ENCODE measurements at places on chromosomes 13 and 19.

GRCh38 chr19:48271531-48272151 lies 1.8 kb downstream of the ZNF114 start:
- no peak for DNase-seq

- DNase-seq: no peak
These were observed 260.1 kb downstream of the COL4A1 start for GRCh38 chr13:110046811-110047210.

GRCh38 chr19:33413426-33413725 lies 39.9 kb downstream of the CEBPG start:
- DNase-seq: no peak

- no peak for DNase-seq
These were observed 720 bp upstream of the HNRNPL start for GRCh38 chr19:38850436-38850975.

DNA sequence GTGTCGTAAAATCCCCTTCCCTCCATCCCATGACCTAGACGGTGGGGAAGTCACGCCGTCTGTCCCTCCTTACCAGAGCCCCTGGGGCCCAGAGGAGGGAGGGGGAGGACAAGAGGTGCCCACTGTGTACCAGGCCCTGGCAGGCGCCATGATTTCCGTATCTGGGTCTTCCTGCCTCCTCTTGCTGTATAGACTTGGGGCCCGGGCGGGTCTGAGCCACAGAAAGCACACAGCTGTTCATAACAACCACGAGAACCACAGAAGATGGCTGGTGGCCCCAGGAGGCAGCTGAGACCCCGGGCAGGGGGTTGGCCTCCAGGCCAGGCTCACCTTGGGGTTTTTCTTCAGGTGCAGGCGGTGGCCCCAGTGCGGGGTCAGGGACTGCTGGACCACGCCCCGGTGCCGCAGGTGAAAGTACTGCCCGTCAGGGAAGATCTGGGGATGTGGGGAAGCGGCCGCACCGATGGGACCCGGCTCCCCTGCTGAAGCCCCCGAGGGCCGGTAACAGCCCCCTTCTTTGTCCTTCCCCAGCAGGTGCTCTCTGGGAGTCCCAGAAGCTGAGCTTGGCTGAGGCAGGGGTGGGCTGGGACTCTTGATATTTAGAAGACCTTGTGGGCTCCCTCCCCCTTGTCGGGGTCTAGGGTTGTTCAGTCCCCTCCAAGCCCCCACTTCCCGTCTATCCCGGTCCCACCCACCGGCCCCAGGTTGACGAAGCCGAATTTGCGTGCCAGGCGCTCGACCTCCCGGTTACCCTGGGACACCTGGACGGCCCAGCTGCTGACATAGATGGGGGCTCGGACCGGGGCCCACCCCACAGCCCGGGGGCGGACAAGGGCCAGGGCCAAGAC lies 463 bp downstream of the PCSK4 start:
- DNase-seq: no peak

DNA sequence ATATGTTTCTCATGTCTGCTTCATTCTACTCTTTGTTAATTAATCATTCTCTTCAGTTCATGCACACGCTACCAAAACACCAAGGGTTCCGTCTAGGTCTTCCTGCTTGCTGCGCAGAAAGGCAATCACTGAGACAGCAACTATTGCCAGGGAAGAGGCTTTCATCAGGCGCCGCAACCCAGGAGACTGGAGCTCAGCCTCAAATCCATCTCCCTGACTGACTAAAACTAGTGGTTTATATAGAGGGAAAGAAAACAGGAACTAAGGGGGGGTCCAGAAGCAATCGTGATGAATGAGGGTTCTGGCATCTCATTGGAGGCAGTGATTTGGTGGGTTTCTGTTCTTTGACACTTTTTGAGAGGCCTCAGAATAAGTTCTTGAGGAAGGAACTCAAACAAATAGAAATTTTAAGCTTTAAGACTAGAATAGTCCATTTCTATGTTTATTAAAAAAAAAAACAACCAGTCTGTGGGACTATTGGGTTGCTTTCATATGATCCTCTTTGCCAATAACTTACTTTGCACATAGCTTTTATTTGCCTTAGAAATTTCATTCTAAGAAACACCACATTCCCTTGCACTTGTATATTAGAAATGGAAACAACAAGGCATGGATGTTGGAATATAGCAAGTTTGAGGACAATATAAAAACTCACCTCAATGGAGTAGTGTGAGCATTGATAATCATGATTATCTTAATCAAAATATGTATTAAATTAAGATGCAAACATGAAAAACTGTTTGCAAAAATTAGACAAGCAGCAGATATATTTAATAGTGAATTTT lies 691.2 kb upstream of the GPC6 start:
- no peak for DNase-seq

DNA sequence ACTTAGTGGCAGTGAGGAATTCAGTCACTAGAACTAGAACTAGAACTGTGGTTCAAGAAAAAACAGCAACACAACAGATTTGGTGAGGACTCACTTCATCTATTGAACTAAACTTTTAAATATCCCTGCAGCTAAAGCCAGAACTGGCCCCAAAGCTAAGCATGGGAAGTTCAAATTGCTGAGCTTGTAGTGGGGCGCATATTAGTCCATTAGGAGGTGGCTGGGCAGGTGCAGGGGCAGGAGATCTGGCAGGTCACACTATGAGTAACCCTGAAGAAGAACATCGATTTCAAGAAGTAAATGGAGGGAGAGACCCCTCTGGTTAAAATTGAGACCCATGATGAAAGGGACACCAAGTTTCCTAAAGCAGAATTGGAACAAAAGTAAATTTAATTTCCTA lies 73.8 kb upstream of the UBAC2 start:
- no peak for DNase-seq

DNA sequence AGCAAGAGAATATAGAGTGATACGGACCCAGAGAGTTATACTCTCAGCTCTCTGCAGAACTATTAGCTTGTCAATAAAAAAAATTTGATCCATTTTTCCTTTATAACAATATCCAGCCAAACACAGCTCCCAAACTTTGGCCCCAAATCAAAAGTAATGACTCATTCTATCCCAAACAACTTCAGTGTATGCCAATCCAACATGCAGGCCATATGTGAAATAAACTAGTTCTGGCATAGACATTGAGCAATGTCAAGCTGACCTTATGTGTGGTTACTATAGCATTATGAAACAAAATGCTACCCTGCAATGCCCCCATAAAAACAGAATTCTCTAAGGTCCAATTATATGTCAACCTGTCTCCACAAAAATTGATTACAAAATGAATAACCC lies 209.5 kb downstream of the DNAJC15 start:
- DNase-seq: no peak

- DNase-seq: no peak
These were observed 139.2 kb upstream of the SOX21 start for GRCh38 chr13:94851576-94851975.

GRCh38 chr19:45523642-45524256 lies 16.5 kb downstream of the VASP start:
- DNase-seq: peak; percentile 84
